CD8-positive, alpha-beta T cell (primary cell): ENCODE measurements at places on chromosomes 1 and 21. TPM values are rescaled to one million over a fixed set of nuclear protein-coding genes. Genes with fewer than 3 reads are reported as not detected.

DNA sequence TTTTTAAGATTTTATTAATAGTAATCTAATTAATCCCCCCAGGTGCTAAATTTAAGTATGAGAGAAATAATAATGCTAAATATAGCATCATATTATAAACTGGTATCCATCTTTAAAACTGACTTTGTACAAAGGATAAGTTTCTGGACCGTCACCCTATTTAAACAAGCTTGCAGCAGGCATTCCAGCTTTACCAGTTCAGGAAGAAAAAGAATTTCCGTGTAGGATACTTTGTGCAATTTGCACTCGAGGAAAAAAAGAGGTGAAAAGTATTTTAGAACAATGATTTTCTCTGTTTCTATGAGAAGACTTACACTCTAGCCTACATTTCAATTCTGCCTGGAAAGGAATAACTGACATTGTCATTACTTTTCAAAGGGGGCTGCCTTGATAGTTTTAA, 27.6 kb downstream of the HMCN1 start:
- DNase-seq, result no peak

Gene ZNF669
- total RNA-seq, result 23.2 TPM

DNA sequence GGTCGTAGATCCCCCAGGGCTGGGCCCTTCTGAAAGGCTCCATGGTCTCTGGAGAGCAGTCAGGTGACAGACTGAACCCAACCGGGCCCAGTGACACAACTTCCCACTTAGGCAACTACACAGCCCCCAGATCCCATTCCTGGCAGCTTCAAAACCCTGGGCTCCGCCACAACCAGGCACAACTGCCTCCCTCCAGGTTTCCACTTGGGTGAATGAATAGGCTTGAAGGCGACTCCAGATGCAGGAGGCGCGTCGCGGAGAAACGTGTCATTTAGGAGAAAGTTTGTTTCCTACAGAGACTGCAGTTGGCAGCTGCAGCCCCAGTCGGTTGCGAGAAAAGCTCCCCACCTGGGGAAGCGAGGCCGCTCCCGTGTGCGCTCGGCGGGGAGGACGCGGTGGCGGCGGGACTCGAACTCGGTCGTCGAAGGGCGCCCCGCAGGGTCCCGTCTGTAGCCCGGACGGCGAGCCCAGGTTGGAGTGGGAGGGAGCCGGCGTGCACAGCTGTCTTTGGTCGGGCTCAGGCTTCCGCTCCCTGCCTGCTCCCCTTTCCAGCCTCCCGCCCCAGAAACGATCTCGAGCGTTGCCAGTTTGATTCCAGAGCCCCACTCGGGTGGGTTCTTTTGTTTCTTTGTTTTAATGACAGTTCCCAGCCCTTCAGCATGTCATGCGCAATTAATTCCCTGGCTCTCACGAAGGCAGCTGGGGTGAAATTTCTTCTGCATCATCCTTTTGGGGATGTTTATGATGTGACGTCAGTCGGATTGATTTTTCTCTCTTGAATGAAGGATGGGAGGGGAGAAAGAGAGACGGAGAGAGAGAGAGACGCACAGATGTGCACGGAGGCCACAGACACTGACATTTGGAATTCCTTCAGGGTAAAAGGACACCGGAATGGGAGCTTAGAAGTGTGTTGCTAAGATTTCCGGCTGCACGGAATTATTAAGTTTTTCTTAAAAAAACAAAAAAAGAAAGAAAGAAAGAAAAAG, 862 bp upstream of the SGIP1 start:
- no peak for DNase-seq

- DNase-seq, result no peak
Observed at GRCh38 chr1:242178436-242178835, 179.5 kb upstream of the MAP1LC3C start.

GRCh38 chr1:5941671-5942070, 50.6 kb downstream of the NPHP4 start:
- DNase-seq, result no peak

GRCh38 chr1:211637066-211637465, 38.4 kb downstream of the NEK2 start:
- DNase-seq, result no peak

GRCh38 chr1:220810179-220810653, 23.5 kb downstream of the MTARC1 start:
- peak; percentile 80 for DNase-seq

DNA sequence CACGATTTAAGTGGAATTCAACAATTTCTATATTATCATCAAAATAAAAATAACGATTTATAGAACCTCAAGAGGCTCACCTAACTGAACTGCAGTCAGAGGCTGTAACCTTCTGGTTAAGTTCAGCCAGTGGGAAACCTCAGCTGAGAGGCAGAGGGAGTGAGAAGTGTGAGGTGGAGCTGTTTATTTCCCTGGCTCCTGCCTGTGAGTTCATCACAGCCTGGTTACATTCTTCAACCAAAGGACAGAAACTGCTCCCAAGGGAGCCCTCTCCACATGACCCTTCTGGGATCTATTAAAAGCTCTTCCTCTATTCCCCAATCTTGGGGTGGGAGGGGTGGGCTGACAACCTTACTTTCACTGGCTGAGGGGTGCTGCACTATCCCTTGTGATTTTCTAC, 22.2 kb downstream of the DYNLT5 start:
- DNase-seq, result no peak

DNA sequence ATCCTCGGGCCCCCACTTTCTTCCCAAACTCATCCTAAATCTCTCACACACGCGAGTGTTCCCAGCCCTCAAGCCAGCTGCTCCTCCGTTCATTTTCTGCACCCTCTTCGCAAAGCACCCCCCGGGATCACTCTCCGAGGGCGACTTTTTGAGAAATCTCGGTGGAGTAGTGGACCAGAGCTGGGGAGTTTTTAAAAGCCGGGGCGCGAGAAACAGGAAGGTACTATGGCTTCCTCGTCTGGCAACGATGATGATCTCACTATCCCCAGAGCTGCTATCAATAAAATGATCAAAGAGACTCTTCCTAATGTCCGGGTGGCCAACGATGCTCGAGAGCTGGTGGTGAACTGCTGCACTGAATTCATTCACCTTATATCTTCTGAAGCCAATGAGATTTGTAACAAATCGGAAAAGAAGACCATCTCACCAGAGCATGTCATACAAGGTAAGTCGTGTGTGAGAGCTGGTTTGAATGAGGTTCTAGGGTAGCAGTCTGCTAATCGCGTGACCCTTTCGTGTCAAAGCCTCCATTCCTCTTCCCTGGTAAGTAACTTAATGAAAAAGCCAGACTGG, 800 bp downstream of the DR1 start:
- peak; percentile 35 for DNase-seq

GRCh38 chr1:36846357-36846756, 188.0 kb downstream of the GRIK3 start:
- no peak for DNase-seq

DNA sequence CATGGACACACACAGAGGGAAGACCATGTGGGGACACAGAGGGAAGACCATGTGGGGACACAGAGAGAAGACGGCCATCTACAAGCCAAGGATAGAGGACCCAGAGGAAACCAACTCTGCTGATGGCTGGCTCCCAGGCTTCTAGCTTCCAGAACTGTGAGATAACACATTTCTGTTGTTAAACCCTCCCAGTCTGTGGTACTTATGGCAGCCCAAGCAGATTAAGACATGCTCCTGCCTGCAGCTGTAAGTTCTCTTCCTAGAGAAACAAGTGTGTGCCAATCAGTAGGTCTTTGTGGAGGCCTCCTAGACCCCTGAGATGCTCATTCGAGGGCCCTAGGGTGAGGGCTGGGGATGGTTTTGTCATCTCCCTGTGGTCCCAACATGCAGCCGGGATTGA, 2.7 kb downstream of the AGT start:
- DNase-seq, result no peak

DNA sequence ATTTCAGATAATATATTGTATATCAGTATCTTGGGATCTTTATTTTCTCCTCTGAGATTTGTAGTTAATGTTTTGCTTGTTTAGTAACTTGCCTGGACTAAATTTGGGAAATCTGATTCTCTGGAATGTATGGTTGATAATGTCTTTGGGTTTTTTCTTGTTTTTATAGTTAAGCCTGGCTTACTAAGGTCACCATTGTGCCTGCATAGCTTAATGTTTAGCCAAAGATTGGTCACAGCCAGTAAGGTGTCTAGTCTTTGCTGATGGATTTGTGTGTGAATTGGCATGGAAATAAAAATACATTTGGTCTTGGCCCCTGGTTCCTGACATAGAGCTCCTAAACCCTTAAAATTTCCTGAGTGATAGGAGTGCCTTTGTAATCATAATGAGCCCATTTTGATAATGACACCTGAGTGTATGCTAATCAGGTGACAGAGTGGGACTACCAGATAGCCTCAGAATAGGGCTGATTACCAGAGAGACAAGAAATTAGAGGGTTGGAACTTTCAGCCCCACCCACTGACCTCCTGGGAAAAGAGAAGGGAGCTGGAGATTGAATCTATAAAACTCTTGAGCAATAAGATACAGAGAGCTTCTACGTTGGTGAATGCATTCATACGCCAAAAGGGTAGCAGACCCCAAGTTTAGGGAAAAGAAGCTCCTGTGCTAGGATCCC, 47.9 kb upstream of the NUF2 start:
- DNase-seq, result no peak

Gene TMOD4
- total RNA-seq, result 0.98 TPM

- no peak for DNase-seq
Observed at GRCh38 chr1:186225096-186225495, 150.0 kb downstream of the TPR start.

DNA sequence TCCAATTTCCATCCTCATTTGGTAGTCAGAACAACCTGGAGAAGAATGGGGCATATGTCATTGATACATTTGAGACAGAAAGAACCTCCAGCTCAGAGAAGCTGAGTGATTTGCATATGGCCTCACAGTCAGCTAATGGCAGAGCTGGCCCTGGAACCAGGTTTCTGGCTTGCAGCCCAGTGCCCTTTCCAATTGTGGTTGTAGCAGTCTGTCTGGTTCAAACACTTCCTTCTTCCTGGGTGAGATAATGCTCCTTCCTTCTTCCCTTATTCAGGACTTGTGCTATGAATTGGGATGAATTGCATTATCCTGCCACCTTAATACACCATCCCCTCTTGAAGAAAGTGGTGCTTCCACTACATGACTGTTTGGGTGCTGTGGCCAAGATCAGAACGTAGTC, 24.2 kb downstream of the SLC5A9 start:
- no peak for DNase-seq

Gene OR6K3
- not detected for total RNA-seq

Gene SLC6A9
- not detected for total RNA-seq

Gene ZNF683
- total RNA-seq, result 8.4 TPM

DNA sequence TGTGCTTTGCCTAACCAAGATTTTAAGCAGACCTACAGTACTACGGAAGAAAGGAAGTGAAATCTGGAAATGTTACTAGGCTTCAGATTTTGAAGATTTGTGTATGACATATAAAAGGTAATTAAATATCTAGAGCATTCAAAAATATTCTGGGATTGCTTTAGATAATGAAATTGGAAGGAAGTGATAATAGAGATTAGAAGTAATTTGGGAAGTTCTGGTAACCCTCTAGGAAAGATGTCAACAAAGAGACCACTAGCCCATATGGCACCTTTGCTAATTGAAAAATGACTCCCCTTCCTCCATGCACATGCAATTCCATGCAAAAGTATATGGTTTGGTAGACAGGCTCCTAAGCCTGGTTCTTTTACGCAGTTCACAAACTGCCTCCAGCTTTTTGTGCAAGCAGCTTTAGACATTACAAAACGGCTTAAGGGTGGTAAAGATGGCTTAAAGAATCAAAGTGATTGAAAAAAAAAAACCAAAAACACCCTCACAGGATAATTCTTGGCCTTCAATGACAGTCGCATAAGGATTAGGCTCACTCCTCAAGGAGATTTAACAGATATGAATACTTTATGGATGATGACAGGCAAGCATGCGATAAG, 81.8 kb downstream of the LRRC7 start:
- no peak for DNase-seq

Gene CCDC185
- not detected for total RNA-seq

Gene SPATA17
- not detected for total RNA-seq

DNA sequence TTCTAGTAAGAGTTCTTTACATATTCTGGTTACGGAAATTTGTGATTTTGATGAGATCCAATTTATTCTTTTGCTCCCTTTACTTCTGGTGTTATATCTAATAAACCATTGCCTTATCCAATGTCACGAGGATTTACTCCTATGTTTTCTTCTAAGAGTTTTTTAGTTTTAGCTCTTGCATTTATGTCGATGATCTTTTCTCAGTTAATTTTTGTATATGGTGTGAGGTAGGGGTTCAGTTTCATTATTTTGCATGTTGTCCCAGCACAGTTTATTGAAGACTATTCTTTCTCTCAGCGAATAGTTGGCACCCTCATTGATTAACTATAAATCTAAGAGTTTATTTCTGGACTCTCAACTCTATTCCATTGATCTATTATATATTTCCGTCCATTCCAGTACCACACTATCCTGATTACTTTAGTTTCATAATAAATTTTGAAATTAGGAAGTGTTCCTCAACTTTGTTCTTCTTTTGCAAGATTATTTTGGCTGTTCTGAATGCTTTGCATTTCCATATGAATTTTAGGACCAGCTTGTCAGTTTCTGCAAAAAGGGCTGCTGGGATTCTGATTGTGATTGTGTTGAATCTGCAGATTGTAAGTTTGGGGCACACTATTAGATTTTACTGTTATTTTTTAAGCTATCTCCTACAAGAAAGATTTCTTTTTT, 4.0 kb downstream of the KDM1A start:
- DNase-seq, result no peak

Gene ORC1
- 1.3 TPM for total RNA-seq

DNA sequence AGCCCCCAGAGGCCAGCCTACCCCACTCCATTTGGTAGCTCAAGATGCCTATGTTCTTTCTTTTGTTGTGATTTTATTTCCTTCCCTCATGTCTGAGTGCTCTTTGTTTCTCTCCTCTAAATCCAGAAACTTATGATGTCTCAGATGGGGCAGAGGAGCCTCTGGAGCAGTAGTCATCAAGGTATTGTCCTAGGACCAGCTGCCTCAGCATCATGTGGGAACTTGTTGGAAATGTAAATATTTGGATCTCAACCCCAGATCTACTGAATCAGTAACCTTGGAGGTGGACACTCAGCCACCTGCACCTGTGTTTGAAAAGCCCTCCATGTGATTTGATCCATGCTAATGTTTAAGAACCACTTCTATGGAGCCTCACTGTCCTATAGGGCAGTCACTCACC, 593.1 kb upstream of the PLXNA2 start:
- no peak for DNase-seq

DNA sequence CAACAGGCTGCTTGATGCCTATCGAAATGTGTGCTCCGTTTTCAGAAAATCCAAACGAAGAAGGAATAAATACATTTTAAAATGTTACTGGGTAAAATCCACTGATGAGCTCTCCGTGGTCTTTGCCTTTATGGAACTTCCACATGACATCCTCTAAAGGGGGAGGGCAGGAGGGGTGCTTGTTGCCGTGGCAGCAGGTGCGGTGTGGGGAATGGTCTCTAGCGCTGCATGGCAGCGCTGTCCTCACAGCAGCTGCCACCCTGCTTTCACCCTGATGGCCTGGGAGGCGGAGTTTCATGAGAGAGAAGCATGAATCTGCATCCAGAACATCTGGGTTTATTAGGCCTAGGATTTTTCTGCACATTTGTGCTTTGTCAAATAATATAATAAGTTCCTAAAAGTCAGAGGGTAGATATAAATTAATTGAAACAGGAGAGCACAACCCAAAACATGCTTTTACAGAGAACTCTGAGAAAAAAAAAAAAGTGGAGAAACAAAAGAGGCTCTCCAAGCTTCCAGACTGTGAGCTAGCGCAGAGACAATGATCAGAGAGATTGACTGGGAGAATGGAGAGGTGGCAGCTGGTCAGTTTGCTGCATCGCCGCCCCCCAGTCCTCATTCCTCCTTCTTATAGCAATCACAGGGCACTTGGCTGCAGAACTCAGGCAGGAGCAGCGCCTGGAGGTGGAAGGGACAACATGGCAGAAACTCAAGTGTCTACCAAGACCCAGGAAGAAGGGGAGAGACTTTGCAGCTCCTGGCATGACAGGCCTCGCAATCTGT, 228.6 kb downstream of the DSCAM start:
- no peak for DNase-seq

Gene GPR61
- 0.86 TPM for total RNA-seq
